Neural crest cell (in vitro differentiated cells): ENCODE measurements at places on chromosomes 16 and 17. TPM values are rescaled to one million over a fixed set of nuclear protein-coding genes. Genes with fewer than 3 reads are reported as not detected.

- DNase-seq: no peak
Measured at GRCh38 chr17:66720027-66720426, 114.9 kb upstream of the CACNG5 start.

DNA sequence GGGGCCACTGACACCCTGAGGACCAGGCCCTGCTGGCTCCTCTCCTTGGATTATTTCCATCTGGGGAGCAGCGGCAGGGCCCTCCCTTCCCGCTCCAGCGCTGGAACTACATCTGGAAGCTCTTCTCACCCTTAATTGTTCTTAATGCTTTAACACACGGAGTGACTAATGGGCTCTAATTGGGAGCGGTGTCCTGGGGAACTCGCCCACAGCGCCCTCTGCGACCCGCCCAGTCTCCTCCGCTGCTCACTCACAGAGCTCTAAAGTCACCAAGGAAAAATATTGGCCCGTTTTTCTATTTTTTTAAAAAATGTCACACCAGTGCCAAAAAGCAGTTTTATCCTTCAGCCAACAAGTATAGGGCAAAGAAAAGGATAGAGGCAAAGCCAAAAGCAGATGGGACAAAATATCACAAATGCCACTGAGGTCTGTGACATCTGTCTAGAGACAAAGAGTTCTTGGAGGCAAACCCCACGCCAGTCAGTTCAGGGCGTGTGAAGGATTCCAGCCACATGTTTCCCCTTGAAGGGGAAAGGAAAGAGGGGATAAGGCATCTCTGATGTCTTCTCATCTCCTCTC, 134.7 kb downstream of the RBFOX3 start:
- DNase-seq: no peak

- no peak for DNase-seq
Measured at GRCh38 chr17:47884905-47885730, 10.9 kb upstream of the SP2 start.

DNA sequence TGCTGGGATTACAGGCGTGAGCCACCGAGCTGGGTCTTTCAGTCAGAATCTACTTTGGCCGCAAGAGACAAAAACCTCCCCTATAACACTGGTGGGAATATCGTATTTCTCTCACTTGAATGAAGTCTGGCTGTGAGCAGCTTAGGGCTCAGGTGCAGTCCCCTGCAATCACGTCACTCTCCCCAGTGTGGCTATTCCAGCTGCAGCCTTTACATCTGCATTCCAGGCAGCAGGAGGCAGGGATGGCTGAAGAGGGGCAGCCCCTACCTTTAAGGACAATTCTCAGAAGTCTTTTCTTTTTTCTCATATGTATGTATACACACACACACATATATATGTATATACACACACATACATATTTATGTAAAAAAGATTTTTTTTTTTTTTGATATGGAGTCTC, 3.0 kb downstream of the DEF8 start:
- no peak for DNase-seq

DNA sequence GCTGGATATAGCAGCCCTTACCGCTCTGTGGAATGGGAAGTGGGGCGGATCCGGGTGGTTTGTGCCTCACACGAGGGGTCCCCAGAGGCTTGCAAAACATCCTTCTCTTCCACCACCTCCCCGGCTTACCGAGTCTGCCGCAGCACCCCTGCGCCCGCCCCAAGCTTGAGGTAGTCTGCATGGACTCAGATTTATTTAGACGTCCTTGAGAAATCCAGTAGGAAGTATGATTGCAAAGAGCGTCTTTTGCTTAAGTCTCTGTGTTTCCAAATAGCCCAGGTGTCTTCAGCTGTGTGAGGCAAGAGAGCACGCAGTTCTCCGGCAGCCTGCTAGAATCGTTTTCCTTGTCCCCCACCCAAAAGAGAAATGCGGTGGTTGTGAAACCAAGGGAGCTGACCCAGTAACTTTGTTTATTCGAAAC, 2.4 kb downstream of the KIAA0513 start:
- no peak for DNase-seq

DNA sequence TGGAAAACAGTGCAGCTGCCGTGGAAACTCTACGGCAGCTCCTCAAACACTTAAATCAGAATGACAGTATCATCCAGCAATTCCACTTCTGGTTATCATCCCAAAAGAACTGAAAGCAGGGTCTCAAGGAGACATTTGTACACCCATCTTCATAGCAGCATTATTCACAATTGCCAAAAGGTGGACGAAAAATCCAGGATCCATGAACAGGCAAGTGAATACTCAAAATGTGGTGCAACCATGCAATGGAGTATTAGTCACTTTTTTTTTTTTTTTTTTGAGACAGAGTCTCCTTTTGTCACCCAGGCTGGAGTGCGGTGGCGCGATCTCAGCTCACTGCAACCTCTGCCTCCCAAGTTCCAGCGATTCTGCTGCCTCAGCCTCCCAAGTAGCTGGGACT, 10.6 kb upstream of the AATK start:
- no peak for DNase-seq

- DNase-seq: peak; percentile 37
Measured at GRCh38 chr17:9928601-9929333, 23.7 kb upstream of the RCVRN start.

DNA sequence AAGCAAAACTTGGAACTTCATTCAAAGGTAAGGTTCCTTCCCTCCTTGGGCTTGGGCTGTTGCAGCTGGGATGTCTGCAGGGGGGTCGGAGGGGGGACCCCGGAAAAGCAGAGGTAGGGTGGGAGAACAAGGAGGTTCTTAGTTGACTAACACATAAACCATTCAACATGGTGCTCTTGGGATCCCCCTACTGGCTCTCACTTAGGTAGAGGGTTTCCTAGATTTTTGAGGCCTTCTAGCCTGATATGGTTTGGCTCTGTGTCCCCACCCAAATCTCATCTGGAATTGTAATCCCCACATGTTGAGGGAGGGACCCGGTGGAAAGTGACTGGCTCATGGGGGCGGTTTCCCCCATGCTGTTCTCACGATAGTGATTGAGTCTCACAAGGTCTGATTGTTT, 93.9 kb downstream of the RGS9 start:
- DNase-seq: no peak

GRCh38 chr17:58691701-58692238, at the start of gene TEX14:
Gene TEX14, minus strand, starts transcription at chr17:58692045. Its CDS starts 40,044 bp downstream, at chr17:58652001.
- DNase-seq: no peak

DNA sequence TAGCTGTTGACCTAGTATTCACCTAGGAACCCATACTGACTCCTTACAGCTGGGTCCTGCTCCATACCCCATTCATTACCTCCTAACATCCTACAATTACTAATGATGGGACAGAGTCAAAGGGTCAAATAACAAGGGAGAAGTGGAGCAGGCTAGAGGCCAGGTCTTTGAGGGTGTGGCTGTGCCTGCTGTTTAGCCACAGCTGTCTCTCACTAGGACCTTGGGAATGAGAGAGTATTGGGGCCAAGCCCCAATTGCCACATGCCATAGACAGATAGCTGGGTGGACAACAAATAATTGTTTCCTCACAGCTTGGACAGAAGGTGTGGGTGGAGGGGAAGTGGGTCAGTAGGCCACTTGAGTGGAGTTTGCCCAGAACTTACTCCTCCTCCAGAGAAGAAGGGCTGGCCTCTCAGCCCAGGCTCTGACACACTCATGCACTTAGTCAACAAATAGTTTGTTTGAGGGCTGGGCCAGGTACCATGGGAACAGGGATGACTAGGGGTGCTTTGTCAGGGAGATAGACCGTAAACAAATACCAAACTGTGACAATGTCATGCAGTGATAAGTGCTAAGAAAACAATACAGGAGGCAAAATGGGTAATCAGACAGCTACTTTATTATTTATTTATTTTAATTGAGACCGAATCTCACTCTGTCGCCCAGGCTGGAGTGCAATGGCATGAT, 10.2 kb upstream of the CENPT start:
- DNase-seq: no peak

DNA sequence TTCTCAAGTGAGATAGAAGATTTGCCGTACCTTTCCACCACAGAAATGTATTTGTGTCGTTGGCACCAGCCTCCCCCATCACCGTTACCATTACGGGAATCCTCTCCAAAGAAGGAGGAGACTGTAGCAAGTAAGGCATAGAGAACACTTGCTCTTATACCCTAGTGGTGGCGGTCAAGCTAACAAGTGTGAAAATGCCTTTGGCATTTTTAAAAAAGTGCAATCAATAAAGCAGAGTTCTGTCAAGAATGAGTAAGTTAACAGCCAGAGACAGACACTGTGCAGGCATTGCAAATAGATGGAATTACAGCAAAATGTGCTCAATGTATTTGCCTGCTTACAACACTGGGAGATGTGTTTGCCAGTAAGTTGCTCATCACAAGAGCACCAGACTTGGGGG, 7.7 kb downstream of the MSL1 start:
- DNase-seq: no peak

DNA sequence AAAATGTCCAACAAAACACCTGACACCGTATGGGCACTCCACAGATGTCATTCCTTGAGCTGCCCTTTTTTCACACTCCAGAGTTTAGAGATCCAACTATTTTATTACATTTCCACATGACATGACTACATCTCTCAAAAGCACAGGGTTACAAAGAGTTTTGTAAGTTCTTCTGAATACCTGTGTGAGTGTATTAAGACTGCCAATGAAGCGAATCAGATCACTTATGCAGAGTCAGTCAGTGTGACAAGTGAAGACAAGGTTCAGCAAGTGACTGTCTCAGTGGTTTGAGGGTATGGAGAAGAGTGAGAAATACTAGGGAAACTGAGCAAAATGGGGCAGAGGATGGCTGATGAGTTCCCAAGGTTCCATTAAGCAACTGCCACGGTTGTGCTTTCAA, 8.4 kb downstream of the SDR42E1 start:
- DNase-seq: no peak

GRCh38 chr16:78323315-78323714, 223.9 kb downstream of the WWOX start:
- DNase-seq: no peak

- DNase-seq: no peak
Measured at GRCh38 chr17:75822119-75822799, 21.9 kb downstream of the UNC13D start.

DNA sequence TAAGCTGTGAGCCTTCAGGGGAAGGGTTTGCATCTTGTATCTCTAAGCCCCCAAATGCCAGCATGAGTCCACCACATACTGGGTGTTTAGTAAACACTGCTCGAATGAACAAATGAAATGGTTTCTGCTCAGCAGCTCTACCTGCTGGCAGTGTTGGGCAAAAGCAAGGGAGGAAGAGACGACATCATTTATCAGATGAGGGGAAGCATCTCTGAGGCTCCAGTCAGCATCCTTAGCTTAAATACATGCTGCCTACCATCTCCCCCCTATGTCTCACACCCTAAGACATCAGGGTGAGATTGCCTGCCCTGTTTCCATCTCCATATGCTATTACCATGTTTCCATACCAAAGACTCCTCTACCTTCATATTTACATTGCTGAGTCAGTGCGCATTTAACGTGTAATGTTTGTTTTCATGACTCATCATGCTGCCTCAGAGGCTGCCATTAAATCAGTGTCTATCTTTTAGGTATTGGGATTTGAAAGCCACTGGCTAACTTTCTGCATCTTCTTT, 379.8 kb downstream of the UTP18 start:
- DNase-seq: no peak

DNA sequence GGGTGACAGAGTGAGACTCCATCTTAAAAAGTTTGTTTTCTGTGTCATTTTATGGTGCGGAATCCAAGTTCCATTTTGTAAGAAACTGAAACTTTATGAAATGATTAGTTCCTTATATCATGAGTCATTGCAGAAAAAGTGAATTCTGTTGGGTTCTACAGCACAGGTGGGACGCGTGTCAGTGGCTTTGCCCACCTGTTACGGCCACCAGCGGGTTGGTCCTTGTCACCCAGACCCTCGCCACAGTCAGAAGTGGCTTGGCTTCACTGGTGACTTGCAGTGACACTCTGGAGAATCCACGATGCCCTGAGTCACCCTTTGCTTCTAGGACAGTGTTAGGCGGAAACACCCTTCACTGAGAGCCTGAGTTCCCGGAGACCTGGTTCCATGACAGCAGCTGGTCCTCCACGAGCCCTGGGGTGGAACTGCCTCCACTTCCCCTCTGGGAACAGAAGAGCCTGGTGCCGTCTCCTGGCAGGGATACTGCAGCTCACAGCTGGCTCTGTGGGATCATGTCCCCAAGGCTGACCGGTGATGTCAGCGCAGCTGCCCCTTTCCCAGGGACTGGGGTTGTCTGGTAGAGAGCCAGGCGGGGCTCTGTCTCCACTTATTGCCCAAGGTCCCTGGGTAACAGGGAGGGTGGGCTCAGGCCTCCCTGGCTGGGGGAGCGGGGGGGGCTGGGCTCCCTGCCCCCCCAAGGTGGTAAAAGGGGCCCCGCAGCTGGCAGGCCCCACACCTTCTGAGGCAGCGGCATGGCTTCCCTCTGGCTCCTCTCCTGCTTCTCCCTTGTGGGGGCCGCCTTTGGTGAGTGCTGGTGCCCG, at the start of gene CTRB1:
TSS of gene CTRB1 (plus strand) at position 733 of the 821 bp plus-strand sequence. CDS start at position 753, 20 bp downstream.
- DNase-seq: no peak

Gene C17orf107
- 1.7 and 1.8 TPM in 2 replicates for total RNA-seq

Gene SECTM1
- not detected in 2 replicates for total RNA-seq

Gene TMEM98
- 124 and 133 TPM in 2 replicates for total RNA-seq

Gene KRTAP16-1
- total RNA-seq: not detected in 2 replicates

Gene SNRNP25
- total RNA-seq: 79.1 and 85.6 TPM in 2 replicates

Gene ATP2A1
- total RNA-seq: 3.1 and 3.3 TPM in 2 replicates

Gene GLP2R
- not detected in 2 replicates for total RNA-seq

Gene UNK
- total RNA-seq: 49.3 and 49.4 TPM in 2 replicates

Gene LLGL2
- 3.4 and 4.3 TPM in 2 replicates for total RNA-seq

Gene KRTAP4-1
- total RNA-seq: not detected in 2 replicates

Gene CACNG3
- total RNA-seq: not detected in 2 replicates

Gene KRTAP17-1
- total RNA-seq: not detected in 2 replicates

Gene PHB1
- total RNA-seq: 248 and 256 TPM in 2 replicates

Gene TBL3
- 39.5 and 39.6 TPM in 2 replicates for total RNA-seq

Gene ZFP90
- total RNA-seq: 56.2 and 56.4 TPM in 2 replicates

Gene MYO15B
- total RNA-seq: 23.3 and 23.7 TPM in 2 replicates

Gene FOXC2
- 0.11 TPM in 1 of 2 replicates, not detected in the other for total RNA-seq
